ENCODE measurements at places on chromosomes 3 and 15.

DNA sequence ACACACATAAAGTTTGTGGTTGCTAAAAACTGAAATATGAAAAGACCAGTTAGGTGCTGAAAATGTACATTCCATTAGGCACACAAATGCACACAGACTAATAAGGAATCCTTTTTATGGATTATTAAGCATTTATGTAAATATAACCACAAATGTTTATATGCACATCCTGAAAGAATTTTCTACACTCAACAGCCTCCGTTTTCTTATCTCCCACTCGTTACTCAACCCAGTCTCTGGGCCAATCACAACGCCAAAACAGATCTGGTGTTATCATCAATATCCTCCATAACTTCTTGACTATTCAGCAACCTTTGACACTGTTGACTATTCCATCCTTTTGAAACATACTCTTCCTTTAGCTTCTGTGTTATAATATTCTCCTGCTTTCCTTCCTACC lies 136.4 kb downstream of the ATP8B4 start:
- DNase-seq: no peak

DNA sequence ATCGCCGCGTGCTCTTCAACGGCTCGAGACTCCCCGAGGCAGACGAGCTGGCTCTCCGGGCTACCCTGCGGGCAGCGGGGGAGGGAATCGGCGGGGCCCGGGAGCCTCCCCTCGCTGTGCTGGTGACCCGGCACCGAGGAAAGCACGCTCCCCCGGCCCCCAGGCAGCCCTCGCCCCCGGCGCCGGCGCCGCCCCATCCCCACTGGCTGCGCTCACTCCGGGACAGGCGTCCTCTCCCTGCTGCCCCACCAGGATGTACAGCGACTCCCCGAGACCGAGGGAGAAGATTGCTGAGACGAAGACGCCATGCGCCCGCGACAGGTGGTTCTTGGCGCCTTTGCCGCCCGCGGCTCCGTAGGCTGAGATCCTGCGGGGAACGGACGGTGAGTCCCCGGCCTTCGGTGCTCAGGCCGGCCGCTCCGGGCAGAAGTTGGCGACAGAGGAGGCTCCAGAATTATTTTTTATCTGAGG lies 1.7 kb downstream of the LTK start:
- DNase-seq: no peak

DNA sequence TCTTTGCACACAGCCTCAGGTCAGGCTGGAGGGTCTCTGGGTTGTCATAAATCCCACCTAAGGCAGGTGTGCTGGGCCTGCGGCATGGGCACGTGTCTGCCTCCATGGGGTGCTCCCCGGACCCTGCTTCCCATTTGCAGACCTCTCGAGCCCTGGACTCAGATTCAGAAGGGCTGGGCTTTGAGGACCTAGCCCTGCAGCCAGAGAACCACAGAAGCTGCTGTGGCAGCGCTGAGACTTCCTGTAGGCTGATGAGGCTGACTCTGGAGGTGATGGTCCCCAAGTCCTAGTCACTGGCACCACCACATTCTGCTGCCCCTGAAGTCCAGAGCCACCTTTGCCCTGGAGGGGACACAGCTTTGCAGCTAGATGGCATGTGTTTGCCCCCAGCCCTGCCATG lies 156.4 kb downstream of the LRRC28 start:
- DNase-seq: no peak

GRCh38 chr3:186241910-186242821 lies 119.9 kb downstream of the DGKG start:
- peak; percentile 84 for DNase-seq

DNA sequence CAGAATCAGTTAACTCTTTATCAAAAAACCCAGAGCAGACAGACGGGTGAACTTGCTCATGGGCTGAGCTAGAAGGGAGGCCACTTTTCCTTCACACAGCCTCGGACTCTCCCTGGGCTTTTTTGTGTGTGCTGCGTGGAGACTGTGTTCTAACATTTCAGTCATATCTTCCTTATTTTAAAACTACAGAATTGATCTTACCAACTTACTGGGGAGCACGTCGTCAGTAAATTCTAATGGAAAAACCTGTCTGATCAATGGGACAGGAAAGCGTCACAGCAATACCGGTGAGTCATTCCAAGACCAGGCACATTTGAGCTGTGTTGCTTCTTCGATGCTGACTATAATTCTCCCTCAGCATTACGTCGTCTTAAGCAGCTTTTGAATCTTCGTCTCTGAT lies 145.1 kb downstream of the LPP start:
- peak; percentile 73 for DNase-seq

DNA sequence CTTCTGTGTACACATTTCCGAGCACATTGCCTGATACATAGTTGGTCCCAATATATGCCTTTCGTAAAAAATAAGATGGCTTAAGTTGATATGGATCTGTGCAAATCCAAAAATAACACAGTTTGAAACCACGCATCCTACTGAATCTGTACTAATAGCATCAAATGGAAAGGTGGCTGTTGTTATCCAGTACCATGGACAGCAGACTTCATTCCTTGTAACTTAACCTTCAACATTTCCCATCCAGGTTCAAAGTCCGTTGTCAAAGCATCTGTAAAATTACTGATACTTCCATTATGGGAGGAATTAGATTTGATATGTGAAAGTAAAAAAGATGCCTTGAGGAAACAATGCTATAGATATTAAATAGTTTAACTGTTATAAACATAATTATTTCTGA lies 65.5 kb upstream of the C3orf49 start:
- no peak for DNase-seq
